Central memory CD4-positive, alpha-beta T cell (primary cell): ENCODE measurements at places on chromosomes 2 and 18.

DNA sequence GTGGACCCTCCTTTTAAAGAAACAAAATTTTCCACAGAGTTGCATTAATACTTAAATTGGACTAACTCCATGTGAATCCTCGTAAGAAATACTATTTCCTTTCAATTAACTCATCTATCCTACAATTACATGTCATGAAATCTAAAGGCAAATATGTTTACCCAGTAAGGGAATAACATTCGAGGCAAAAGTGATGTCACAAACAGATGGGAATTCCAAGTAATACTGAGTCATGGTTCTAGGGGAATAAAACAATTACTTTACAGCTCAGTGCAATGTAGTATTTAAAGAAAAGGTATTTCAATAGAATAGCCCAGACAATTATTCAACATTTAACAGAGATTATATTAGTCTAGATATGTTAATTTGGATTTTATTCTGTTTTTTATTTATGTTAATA lies 205.8 kb downstream of the ZNF385B start:
- no peak for DNase-seq

DNA sequence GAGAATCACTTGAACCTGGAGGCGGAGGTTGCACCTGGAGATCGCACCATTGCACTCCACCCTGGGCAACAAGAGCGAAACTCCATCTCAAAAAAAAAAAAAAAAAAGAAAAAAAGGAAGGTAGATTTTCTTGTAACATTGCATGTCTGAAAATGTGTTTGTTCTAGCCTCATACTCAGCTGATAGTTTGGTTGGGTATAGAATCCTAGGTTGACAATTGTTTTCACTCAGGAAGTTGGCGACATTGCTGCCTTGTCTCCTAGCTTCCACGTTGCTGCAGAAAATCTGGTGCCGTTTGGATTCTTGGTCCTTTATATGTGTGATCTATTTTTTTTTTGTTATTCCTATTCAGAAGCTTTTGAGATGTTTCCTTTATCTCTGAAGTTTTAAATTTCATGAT lies 4.7 kb downstream of the ING5 start:
- no peak for DNase-seq

DNA sequence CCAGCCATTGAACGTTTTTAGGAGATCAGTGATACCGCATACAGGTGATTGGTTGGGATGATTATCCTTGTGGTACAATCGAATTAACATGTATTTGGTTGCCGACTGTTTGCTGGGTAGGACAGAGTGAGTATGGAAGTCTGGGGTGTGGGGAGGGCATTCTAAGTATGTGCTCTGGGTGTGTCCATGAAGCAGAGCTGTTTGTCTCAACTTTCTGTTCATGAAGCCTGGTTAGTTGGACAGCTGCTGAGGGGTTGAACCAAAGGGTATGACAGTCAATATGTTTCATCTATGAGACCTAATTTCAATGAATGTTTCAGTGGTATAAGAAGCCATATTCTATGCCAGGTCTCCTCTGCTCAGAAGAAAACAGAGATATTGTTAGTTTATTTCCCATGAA lies 21.9 kb upstream of the SPTBN1 start:
- DNase-seq, result no peak

DNA sequence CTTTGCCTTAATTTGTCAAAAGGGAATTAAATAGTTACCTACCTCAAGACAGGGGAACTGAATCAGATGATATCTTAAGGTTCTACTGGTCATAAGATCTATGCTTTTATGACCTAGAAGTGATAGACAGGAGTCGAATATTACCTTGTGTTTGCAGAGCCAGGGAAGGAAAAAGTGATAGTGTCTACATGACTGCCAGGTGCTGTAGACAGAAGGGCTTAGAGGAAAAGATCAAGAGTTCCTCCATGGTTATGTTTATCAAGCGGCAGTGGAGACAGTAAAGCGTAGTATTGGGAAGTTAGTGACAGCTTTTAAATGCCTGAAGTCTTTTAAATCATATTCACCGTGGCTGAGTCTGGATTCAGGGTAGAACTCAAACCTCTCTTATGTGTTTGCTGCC lies 11.9 kb downstream of the CRIM1 start:
- DNase-seq, result no peak

DNA sequence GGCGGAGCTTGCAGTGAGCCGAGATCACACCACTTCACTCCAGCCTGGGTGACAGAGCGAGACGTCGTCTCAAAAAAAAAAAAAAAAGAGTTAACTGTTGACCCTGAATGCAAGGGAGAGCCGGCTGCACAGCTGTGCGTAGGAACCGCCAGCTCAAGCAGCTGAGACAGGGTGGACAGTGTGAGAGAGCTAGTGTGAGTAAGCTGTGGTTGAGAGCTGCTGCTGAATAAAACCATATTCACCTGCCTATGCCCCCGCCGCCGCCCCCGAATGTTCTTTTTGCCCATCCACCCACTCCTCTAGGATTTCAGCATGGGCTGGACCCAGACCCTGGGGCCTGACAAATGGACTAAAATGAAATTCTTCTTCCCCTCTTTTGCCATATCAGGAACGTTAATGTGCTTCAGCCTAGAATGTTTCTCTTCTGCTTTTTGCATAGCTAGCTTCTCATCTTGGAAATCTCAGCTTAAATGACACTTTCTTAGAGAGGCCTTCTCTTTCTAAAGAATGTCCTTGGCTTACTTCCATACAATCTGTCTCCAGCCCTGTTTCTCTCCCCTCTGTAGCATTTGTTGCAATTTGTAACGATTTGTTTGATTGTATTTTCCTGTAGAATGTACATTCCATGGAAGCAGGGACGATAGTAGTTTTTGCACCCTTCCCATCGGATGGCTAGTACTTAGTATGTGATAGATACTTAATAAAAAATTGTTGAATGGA lies 142.7 kb downstream of the KLHL14 start:
- no peak for DNase-seq

DNA sequence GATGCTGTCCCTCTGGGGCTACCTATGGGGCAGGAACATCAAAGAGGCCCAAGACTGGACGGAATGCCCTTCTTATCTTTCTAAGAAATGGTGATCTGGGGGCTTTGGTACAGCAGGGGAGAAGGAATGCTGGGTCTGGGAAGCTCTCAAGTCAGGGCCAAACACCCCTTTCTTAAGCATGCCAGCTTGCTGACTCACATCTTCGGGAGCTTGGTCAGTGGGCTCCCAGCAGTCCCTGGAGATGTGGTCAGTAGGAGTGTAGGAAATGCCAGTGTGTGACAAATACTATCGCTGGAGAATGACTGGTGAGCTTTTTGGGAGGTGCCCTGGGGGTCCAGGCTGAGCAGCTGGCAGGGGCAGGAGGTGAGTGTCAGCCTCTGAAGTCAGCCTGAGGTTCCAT lies 105.0 kb upstream of the CDC42EP3 start:
- DNase-seq, result no peak

DNA sequence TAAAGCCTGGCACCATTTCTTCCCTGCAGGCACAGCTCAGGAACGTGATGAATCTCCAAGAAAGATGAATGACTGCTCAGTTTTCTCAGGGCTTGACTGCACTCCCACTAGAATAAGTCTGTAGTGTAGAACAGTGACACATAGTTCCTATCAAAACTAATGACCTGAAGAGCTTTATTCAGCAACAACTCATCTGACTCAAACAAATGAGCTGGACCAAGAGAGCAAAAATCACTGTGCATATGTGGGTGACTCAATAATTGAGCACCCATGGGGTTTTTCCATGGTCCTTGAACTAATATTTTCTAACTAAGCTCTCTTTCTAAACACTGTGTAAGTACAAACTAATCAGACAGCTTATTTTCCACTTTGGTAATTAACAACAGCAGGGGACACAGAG lies 61.1 kb upstream of the XDH start:
- DNase-seq, result no peak

GRCh38 chr2:159989249-159989648 lies 73.2 kb downstream of the PLA2R1 start:
- DNase-seq, result no peak

DNA sequence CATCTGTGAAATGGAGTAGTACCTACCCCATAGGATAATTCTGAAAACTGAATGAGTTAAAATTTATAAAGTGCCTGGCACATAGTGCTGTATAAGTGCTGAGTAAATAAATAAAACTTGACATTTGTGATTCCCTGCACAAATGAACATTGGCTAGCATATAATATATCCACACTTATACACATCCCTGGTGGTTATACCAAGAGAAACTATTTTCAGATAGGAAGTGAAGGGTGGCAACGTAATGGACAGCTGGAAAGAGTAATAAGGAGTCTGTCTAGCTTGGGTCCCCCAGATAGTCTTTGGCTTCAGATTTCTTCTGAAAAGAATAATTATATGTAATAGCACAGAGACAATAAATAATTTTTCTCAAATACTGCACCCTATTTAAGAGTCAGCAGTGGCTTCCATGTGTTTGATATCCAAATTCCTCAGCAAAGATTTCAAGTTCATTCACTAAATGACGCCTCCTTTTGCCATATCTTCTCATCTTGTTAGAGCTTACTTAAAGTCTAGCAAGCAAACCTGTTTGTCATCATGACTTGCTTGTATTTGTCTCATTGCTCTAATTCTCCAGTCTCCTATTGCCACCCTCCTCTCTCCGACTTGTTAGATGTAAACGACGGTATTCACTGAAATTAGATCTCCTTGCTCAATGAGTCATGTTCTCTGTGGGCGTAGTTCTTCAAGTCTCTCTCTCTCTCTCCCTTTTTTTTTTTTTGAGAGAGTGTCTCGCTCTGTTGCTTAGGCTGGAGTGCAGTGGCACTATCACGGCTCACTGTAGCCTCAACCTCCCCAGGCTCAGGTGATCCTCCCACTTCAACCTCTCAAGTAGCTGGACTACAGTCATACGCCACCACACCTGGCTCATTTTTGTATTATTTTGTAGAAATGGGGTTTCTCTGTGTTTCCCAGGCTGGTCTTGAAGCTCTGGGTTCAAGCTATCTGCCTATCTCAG lies 8.7 kb upstream of the ADGRF3 start:
- DNase-seq, result no peak

DNA sequence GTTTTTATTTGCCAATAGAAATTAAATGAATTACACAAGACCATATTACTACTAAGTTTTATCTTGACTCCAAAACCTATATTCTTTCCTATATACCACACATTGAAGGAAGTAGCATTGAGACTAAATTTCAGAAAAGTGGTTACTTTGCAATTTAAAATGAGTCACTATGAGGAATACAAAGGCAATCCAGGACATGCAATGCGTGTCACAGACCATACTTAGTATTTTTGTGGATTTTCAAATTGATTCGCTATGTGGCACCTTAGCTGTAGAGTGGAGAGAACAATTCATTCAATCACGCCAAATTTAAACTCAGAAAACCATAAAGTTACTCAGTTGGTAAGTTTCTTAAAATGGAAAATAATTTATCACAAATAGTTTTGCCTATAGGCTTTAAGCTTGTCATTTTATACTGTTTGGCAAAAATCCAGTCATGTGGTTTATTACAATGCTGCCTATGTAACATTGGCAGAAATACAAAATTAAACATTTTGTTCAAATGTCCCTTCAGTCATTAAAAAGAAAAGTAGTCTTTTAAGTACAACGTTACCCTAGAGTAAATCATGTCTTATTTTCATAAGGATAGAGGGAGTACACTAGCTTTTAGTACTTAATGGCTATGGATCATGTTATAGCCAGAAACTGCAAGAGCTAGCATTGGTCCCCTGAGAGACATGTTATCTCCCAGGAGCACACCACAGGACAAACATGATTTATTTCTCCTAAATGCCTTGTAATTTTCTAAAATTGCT lies 222.8 kb upstream of the CDH7 start:
- DNase-seq, result no peak

DNA sequence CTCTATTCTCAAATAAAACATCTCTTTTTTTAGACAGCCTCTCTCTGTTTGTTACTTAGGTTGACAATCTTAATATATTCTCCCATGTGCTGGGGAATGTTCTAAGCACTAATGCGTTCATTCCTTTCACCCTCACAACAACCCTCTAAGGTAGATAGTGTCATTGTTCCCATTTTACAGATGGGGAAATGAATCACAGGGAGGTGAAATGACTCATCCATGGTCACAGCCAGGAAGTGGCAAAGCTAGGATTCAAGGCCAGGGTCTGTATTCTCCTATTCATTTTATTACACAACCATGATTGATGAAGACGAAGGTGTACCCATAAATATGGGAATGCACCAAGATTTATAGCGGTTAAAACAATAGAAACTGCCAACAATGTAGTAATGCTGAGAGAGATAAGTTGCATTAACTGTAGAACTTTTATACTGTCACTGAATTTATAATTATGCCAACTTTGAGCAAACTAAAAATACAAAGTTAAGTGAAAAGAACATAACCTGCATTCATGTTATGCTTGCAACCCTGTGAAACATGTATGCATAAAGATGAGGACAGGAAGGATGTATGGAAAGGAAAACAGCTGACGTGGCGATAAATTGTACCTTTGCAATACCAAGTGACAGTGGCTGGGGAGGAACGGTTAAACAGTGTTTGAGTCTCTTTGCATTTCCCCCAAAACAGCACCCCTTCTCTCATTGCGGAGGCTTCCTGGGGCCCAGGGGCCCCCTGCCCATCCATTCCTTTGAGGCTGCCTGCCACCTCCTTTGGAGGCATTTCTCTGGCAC lies 257.7 kb upstream of the AGAP1 start:
- DNase-seq, result no peak

- no peak for DNase-seq
Observed at GRCh38 chr2:84388921-84389490, 70.1 kb downstream of the SUCLG1 start.

- no peak for DNase-seq
Observed at GRCh38 chr2:227052879-227053278, 111.1 kb downstream of the COL4A4 start.

GRCh38 chr2:191848771-191849767 lies 2.2 kb upstream of the CAVIN2 start:
- no peak for DNase-seq

GRCh38 chr2:85797921-85798320 lies 44.1 kb downstream of the ATOH8 start:
- DNase-seq, result no peak
